Cortex of kidney (tissue), 1 donor: ENCODE measurements at places on chromosomes 7 and 10.

GRCh38 chr7:45660201-45660900, 86.2 kb downstream of the ADCY1 start:
- DNase-seq, result no peak

DNA sequence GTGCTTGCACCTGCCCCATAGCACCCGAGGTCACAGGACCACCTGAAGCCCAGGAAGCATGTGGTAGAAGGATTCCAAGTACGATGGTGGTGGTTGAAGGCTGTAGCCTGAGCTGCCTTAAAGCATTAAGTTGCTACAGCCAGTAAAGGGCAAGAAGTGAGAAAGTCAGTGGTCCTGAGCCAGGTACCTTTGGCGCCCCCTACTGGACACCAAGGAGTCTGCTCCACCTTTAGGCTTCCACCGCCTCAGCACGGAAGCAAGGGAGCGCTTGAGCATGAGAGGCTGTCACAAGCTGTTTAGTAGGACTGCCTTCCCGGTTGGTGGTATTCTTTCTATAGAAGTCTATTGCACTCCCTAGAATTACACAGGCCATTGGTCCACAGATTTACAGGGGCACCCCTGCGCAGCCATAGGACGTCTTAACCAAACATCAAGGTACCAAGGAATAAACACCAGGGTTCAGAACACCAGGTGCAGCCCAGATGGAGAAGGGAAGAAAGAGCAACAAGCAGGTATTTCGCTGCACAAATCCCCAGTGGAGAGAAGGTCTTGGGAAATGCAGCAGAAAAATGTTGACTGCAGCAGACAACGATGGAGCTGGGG, 2.2 kb downstream of the CRTAC1 start:
- no peak for DNase-seq

DNA sequence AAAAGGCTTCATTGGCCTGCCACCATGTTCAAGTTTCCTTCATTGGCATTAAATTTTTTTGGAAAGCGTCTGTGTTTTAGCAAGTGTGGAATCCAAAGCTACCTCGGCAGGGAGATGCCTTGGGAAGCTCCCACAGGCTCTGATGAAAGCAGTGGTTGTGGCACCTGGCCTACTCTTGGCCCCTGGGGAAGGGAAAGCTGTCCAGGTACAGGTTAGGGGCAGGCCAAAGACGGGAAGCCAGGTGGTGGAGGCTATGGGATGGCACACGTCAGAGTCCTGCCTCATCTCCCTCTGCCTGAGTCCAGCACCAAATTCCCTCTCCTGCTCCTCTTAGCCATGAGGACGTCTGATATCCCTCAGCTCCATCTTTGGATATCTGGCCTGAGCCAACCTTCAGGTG, 49.7 kb downstream of the C10orf120 start:
- DNase-seq, result no peak

- no peak for DNase-seq
These were observed 42.1 kb upstream of the EFCAB10 start for GRCh38 chr7:105623378-105623777.

GRCh38 chr10:58173391-58173790, 94.3 kb downstream of the IPMK start:
- DNase-seq, result no peak

DNA sequence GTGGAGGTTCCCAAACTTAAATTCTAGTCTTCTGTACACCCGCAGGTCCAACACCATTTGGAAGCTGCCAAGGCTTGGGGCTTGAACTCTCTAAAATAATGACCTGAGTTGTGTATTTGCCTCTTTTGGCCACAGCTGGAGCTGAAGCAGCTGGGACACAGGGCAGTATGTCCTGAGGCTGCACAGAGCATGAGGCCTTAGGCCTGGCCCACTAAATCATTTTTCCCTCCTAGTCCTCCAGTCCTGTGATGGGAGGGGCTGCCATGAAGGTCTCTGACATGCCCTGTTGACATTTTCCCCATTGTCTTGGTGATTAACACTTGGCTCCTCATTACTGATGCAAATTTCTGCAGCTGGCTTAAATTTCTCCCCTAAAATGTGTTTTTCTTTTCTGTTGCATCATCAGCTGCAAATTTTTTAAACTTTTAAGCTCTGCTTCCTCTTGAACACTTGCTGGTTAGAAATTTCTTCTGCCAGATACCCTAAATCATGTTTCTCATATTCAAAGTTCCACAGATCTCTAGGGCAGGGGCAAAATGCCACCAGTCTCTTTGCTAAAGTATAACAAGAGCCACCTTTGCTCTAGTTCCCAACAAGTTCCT, 43.6 kb upstream of the WNT16 start:
- DNase-seq, result no peak

GRCh38 chr10:13630231-13630630, 43.5 kb downstream of the PRPF18 start:
- DNase-seq, result no peak

DNA sequence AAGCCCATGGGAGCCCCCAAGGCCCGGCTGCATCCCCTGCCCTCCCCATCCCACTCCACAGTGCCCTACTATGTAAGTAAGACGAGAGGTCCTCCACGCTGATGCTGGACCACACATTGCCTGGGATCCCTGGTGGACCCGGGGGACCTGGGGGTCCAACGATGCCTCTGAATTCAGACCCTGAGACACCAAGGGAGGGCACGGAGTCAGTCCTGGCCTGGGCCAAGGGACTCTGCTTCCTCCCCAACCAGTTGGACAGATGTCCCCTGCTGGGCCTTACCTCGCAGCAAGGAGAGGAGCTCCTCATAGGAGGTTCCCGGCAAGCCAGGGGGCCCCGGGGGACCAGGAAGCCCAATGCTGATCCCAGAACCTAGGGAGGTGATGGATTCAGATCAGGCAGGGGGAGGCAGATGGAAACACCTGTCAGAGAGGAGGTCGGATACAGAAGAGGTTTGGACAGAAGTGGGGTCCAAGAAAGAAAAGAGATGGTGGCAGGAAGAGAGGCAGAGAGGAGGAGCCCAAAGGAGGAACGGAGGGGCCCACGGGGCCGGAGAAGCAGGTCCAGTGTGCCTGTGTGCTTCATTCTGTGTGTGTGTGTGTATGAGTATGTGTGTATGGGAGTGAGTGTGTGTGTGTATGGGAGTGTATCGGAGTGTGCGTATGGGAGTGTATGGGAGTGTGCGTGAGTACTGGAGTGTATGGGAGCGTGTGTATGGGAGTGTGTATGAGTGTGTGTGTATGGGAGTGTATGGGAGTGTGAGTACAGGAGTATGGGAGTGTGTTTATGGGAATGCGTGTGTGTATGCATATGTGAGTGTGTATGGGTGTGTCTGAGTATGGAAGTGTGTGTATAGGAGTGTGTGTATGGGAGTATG, 50.2 kb downstream of the COL17A1 start:
- DNase-seq, result no peak

DNA sequence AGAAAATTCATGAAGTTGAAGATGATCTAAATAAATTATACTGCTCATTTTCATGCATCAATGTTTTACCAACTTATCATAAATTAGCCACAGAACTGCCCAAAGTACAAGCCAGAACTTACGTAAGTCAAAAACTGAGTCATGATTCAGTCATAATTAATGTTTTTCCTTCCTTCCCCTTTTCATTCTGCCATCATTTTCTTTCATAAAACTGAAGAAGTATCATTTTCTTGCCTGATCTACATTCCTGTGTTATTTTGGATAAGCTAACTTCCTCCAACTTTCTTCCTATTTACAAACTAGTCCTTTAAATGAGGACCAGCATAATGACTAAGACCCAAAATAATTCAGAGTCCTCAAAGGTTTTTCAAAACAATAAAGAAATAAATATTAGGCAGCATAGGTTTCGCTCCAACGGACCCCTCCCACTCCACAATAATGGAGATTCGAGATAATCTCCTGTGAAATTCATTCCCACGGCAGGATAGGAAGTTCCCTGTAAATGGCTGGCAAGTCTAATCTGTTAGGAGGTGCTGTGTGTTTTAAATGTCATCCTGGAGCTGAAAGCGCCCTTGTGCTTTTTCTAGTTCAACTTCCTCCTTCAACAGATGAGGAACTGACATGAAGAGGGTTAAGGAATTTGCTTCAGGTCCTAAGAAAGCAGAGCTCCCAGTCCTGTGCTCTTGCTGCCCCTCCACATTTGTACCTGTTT, 218.9 kb downstream of the DOCK4 start:
- DNase-seq, result no peak

GRCh38 chr7:123824754-123825067, 20.3 kb upstream of the HYAL4 start:
- no peak for DNase-seq
